ENCODE measurements at places on chromosomes 6 and 20.

GRCh38 chr20:41087777-41088176 lies 49.6 kb upstream of the PLCG1 start:
- no peak for DNase-seq

- DNase-seq = peak; percentile 67
These were observed 5.4 kb downstream of the NPBWR2 start for GRCh38 chr20:64101731-64102621.

DNA sequence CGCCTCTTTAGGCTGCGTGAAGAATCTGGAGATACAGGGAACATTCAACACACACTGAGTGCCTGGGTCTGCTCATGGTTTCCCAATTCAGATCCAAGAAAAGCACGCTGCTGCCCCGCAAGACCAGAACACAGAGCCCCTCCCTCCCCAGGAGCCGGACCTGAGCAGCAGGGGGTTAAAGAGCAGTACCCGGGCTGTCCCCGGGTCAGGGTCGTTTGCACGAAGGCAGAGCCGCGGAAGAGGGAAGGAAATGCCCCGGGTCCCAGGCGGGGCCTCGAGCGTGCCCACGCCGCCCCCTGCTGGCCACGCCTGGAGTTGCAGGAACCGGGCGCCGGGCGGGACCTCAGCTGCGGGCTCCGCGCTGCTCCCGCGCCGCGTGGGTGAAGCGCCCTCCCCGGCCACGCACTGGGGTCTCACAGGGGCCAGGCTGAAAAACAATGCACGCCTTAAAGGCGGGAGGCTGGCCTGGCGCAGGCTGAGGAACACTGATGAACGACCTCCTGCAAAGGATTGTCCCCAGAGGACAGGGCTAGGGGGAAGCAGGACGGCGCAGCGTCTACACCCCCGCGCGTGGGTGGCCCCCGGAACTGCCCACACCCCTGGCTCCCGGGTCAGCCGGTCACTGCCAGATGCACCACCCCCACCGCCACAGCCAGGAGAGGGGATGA lies 48.9 kb downstream of the ANKRD60 start:
- DNase-seq = peak; percentile 69

- no peak for DNase-seq
These were observed 136.5 kb downstream of the ELOVL4 start for GRCh38 chr6:79810871-79811270.

GRCh38 chr6:45174045-45174444 lies 154.1 kb upstream of the RUNX2 start:
- no peak for DNase-seq

- no peak for DNase-seq
These were observed 71.6 kb downstream of the SH3BGRL2 start for GRCh38 chr6:79702691-79703090.

DNA sequence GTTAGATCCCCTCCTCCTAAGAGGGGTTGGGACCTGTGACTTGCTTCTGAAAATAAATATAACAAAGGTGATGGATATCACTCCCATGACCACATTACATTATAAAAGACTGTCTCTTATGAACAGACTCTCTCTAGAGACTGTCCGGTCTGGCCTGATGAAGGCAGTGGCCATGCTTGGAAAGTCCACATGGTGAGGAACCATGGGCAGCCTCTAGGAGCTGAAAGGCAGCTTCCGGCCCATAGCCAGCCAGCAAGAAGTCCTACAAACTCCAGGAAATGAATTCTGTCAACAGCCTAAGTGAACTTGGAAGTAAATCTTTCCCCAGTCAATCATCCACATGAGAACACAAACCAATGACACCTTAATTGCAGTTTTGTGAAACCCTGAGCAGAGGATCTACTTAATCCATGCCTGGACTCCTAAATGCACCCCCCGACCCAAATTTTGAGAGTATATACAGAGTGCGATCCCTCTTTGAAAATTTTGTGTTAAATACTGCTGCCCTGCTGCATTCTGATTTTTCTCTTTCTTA lies 2.2 kb upstream of the POPDC3 start:
- no peak for DNase-seq

DNA sequence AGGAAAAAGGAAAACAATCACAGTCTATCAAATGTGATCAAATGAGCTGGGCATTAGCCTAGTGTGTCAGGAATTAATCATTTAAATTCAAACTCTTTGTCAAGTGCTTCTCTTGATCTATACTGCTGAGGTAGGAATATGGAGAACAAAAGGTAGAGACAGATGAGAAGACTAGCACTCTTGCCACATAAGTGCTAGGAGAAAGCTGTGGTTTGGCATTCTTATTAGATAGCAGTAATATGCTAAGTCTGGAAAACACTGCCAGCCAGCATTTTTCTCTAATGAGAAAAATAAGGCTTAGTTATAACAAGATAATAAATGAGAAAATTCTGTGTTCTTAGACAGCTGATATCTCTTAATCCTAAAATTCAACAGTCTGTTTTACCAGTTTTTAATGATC lies 38.9 kb downstream of the ORC3 start:
- no peak for DNase-seq

GRCh38 chr6:170292111-170292406 lies 1.2 kb upstream of the DLL1 start:
- DNase-seq = no peak

- no peak for DNase-seq
These were observed 370.3 kb downstream of the CD109 start for GRCh38 chr6:74066168-74066871.

DNA sequence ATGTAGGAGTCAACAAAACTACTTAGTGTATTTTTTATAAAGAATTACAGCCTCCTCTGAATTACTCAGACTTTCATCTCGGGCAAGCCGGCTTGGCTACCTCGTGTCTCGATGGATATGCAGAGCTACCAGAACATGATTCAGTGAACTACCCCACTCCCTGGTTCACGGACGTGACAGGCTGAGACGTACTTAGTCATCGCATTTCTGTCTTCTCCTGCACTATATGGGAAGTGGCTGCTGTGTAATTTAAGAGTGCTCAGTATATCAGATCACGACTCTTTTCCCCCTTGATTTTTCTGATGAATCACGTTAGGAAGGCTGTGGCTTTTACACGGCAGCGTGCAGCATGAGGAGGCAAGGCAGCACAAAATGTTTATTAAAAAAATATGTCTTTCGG lies 302.7 kb upstream of the ZFP64 start:
- peak; percentile 50 for DNase-seq

DNA sequence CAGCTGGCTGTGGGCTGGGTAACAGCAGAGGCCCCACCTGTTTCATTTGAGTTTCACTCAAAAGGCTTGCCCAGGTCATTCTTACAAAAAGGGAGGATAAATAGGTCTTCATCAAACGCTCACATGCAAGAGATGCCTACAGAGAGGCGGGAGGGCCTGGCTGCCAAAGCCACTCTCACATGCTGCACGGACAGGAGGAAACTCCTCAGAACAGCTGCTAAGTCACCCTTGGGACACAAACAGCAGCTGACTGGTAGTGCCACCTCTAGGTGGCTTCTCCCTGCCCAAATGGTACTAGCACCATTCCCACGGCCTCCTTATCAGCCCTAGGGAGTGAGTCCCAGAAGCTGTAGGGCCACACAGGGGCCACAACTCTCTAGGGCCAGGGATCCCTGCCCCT lies 23.8 kb downstream of the SLC22A23 start:
- no peak for DNase-seq

- DNase-seq = no peak
These were observed 42.3 kb upstream of the CST7 start for GRCh38 chr20:24906806-24907205.

- no peak for DNase-seq
These were observed 85.5 kb upstream of the ZNF217 start for GRCh38 chr20:53678990-53679596.

GRCh38 chr20:19498756-19499155 lies 259.3 kb upstream of the RIN2 start:
- DNase-seq = no peak

DNA sequence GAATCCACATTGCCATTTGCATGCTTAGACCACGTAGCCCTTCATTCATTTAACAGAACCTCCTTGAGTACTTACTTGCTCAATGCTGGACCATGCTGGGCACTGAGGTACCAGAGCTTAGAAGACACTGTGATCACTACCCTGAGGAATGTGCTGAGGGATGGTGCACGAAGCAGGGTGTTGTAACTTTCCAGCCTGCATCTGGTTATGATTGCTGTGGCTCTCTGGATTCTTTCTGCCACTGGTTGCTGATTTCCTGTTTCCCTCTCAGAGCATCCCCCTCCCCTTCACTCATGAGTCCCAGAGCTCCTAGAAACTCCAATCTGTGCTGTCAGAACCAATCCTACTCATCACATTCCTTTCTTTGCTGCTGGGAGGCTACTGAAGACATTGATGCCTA lies 537.4 kb downstream of the PTPRT start:
- DNase-seq = no peak

GRCh38 chr20:63507083-63507743 lies 8.3 kb upstream of the EEF1A2 start:
- no peak for DNase-seq

- no peak for DNase-seq
These were observed 52.9 kb downstream of the NOX3 start for GRCh38 chr6:155402656-155403304.

DNA sequence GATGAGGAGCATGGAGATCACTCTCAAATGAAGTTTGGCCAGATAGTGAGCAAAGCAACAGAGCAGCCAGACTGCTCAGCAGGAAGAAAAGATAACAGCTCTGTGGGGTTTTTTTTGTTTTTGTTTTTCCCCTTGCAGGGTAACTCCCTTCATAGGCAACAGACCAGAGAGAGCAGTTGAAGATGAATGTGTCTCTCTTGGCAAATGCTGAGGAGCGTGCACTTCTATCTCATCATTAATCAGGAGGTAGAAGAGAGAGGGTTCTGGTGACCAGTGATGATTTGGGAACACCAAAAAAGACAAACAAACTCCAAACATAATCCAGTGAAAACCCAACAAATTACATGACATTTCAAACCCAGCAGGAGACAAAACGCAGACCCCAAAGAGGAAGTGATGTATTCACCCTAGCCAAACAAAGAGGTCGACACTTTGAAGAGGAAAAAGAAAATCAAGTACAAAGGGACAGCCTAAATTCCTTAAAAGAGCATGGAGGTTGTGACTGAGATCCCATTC lies 66.2 kb upstream of the RREB1 start:
- DNase-seq = no peak

GRCh38 chr6:27452496-27452897 lies 20.4 kb downstream of the ZNF184 start:
- DNase-seq = no peak

- no peak for DNase-seq
These were observed 154.7 kb downstream of the JARID2 start for GRCh38 chr6:15400572-15401004.

DNA sequence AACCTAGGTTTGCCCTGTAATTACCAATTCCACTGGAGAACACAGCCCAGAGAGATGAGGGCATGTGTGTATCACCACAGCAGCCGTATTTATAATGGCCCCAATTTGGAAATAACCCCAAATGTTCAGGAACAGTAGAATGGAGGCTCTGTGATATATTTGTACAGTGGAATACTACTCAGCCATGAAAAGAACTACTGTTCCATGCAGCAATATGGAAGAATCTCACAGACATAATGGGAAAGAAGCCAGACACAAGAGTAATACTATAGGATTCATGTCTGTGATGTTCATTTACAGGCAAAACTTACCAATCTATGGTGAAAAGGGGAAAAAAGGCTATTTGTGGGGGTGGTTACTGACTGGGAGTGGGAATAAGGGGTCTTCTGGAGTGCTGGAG lies 83.7 kb upstream of the TRAF3IP2 start:
- DNase-seq = no peak

- no peak for DNase-seq
These were observed 1.7 kb downstream of the CDK19 start for GRCh38 chr6:110813338-110814101.

- DNase-seq = no peak
These were observed 7.8 kb downstream of the EEF1A2 start for GRCh38 chr20:63491078-63491477.

GRCh38 chr6:111553580-111553979 lies 52.1 kb downstream of the TRAF3IP2 start:
- DNase-seq = no peak

GRCh38 chr6:135320721-135321621 lies 139.9 kb downstream of the MYB start:
- no peak for DNase-seq

DNA sequence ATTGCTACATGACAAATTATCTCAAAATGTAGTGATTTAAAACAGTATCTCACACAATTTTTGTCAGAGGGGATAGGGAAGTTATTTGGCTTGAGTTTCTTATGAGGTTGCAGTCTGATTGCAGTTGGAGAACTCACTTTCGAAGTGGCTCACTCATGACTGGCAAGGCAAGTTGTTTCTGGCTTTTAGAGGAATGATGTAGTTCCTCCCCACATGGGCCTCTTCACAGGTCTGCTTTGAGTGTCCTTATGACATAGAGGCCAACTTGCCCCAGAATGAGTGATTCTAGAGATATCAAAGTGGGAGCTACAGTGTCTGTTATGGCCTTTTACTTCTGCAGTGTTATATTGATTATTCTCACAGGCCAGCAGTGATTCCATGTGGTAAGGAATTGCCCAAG lies 6.1 kb downstream of the DOP1A start:
- no peak for DNase-seq

DNA sequence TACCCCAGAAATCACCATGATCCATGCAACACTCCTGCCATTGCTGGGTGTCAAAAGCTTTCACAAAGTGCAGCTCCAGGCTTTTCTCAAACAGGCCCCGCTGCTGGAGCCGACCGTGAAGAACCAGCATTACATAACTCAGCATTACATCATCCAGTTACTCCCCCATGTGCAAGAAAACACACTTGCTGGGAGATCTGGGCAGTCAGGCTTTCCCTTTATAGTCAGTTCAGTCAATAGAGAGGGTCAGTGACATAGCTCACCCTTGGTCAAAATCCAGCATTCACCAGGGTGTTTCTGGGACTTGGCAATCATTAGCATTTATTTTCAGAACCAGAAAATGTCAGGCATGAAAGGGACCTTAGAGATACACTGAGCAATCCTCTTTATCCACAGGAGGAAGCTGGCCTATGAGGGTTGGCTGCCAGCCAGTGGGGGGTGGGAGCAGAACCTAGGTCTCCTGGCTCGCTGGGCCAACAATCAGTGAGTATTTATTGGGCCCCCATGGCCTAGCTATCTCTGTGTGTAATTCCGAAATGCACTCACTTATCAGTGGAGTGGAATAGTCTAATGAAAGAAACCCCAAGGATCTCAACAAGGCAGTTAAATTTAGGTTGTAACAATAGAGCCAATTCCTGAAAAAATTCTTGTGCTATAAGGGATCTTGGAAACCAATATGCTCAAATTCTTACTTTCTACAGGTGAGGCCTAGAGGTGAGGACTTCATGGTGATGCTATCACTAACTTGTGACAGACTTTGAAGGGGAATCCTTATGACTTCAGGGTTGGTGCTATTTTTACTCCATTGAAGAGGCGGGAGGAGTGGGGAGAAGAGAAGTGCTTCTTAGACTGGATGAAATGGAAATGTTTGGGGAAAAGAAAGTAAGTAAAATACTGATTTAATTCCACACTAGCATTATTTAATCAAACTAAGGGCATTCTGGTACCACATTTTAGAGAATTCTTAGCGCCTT lies 54.6 kb downstream of the LYRM4 start:
- no peak for DNase-seq

- DNase-seq = no peak
These were observed 741.3 kb downstream of the DOK5 start for GRCh38 chr20:55216525-55217242.
